ENCODE measurements at places on chromosomes 5 and 9.

- DNase-seq = no peak
Measured at GRCh38 chr5:162324328-162324727, 256.8 kb downstream of the GABRG2 start.

- no peak for DNase-seq
Measured at GRCh38 chr5:38060354-38060753, 198.0 kb upstream of the EGFLAM start.

GRCh38 chr5:135480511-135480910 is 28.4 kb upstream of the TIFAB start:
- no peak for DNase-seq

GRCh38 chr9:133306242-133307204 is 29.5 kb downstream of the SURF6 start:
- DNase-seq = no peak

DNA sequence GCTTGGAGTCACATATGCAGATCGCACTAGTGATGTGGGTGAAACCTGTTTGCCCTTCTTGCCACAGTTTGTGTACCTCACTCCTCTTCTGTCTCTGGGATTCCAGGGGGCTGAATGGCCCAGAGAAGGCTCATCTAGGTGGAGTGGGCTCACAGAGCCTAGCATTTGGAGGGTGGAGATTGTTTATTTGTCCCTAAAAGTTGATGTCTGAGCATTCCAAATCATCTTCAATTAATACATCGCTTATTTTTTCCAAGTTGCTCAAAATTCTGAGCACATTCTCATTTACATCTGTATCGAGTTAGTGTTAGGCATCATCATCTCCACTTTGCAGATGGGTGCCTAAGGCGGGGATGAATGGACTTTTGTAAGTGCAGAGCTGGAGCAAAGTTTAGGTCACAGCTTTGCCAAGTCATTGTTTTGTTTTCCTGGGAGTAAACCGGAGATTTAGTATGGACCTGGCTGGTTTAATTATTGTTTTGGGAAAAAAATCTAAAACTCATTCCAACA is 2.0 kb downstream of the ABL1 start:
- no peak for DNase-seq

DNA sequence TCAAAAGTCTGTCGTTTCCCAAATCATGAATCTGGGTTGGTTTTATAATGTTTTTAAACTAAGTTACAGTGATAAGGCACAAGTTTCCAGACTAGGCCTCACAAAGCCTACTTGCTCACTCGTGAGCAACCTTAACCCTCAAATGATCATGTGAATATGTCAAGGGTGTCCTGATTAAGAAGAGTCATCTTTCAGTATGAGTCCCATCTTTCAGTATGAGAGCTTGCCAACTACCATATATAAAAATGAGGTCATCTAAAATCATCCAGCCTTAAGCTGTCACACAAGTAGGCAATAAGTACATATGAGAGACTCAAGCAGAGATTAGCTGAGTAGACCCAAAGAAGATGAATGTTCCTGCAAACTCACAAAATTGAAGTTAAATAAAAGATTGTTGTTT is 668.4 kb upstream of the FAM174A start:
- no peak for DNase-seq

- DNase-seq = no peak
Measured at GRCh38 chr5:134103397-134103796, 11.1 kb upstream of the TCF7 start.

DNA sequence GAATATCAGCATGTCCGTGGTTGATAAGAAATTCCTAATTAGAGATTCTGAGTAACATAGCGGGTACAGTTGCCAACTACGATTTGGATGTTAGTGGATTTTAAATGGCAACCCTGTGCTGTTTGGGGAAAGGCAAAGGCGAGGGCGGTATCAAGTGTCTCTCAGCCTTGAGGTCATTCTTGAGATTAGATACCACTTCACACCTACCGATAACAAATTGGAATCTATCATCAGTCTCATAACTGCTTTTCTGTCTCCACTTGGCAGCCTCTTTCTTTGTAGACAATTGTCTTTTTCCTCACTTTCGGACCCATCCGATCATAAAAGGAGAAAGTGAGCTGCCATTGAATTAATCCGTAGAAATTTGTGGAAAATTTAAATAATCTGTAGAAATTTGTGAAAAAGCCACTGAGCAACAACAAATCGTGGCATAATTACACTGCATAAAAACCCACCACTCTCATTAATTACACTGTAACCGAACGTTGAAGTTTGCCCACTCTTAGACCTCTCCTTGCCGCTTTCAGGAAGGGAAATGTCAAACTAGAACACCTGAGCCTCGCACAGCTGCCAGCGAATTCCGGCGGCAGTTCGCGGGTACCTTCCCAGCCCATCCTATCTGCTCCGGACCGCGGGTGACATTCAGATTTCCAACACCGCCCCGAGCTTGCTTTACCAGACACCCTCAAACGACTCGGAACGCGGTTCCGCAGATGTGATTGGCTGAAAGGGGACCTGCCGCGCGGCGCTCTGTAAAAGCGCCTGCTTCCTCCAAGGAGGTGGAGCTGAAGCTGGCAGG is 849 bp upstream of the RGMB start:
- no peak for DNase-seq

DNA sequence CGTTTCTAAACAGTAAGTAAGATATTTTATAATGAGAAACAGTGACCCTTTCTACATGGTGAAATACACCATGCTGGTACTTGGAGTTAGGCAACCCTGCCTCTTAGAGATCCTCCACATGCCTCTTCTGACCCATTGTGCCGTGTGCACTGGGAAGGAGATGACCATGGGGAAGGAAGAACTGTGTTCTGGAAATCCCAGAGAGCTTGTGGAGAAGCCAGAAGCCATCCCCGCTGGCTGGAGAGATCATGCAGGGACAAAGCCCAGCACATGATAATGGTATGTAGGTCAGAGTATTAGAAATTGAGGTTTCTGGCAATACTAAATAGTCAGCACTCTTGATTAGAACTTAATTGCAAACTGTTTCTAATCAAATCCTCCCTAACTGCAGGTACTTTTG is 307.3 kb downstream of the FBXL7 start:
- no peak for DNase-seq

- no peak for DNase-seq
Measured at GRCh38 chr9:112354081-112354743, 20.8 kb upstream of the PTBP3 start.

- DNase-seq = peak; percentile 44
Measured at GRCh38 chr5:178163772-178164735, 10.4 kb upstream of the NHP2 start.

DNA sequence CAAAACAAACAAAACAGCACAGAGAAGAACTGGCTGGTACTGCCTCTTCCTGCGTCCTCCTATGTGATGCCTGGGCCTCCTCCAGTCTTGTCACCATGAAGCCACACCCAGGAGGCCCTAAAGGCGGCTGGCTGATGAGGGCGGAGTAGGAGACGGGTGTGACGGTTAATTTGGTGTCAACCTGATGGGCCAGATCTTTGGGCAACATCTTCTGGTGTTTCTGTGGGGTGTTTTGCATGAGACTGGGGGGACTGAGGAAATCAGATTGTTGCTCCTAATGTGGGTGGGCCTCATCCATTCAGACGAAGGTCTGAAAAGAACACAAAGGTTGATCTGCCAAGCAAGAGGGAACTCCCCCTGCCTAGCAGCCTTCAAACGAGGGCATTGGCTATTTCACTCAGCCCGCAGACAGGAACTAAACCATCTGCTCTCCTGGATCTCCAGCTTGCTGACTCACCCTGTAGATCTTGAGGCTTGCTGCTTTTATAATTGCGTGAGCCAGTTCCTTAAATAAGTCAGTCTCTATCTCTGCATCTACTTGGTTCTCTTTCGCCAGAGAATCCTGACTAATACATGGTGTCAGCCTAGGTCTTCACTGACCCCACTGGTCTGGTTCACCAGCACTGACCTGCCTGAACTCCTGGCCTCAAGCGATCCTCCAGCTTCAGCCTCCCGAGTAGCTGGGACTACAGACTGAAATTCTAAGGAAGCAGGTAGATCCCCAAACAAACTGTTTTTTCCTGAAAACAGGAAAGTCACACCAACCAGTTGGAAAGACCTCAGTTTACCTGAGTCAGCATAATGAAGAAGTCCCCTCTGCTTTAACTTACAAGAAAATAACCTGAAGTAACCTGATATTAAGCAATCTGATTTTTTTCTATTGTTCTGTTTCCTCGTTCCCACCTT is 12.8 kb upstream of the ZFP62 start:
- DNase-seq = no peak

- no peak for DNase-seq
Measured at GRCh38 chr9:120387257-120388002, 192.5 kb downstream of the CDK5RAP2 start.

GRCh38 chr9:97096793-97097192 is 57.9 kb upstream of the CTSV start:
- no peak for DNase-seq
